ENCODE measurements at places on chromosomes 6 and 20.

DNA sequence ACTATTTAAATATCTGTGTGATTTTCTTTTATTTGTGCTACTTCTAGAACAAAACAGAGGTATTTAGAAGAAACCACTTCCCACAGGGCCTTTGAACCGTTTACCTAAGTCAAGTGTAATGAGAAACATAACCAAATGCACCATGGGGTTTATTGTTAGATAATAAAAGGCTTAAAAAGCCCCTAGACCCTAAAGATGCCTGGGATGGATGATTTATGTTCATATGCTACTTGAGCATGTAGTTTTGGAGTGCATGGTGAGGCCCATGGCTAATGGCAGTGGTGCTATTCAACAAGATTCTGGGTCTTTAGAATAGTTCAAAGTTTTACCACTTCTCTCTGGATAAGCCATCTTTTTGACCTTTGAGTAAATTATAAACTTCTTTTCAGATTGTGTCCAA is 65.9 kb downstream of the MTHFD1L start:
- no peak for DNase-seq

GRCh38 chr6:13487122-13488014 is at the start of gene GFOD1:
Gene GFOD1, minus strand, starts transcription at chr6:13487600. Its CDS starts 710 bp downstream, at chr6:13486890.
- DNase-seq, result peak; percentile 82

- DNase-seq, result no peak
These were observed 51.0 kb downstream of the ZBTB2 start for GRCh38 chr6:151340219-151340978.

GRCh38 chr6:138655828-138656227 is 117.7 kb upstream of the CCDC28A start:
- no peak for DNase-seq

- DNase-seq, result no peak
These were observed 43.3 kb downstream of the TRIM27 start for GRCh38 chr6:28880519-28880893.

GRCh38 chr20:56778765-56779195 is 149.7 kb downstream of the TFAP2C start:
- DNase-seq, result peak; percentile 23

DNA sequence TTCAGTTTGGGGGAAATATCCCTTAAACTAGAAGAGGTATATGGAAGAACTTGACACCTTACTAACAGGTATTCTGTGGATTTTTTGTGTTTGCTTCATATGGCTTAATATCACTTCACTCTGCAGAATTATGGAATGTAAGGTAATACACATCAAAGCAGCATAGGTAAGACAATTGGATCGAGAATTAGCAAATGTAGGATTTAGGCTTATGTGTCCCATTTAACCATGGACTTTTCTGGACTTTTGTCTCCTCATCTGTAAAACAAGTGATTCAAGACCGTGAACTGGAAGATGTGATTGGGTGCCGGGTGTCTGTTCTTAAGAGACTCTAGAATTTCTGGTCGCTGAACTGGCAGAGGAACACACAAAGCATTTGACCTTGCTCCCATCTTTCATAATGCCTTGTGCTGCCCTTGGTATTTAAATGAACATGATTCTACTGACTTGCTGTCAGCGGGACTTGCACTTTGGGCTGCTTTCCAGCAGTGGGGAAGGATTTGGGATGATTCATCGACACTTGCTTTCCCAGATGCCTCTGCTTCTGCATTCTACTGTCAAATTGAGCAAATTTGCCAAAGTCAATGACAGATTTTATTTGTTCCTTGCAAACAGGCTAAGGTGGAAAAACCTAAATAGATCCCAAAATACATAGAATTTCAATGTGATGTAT is 199.8 kb downstream of the PLCB1 start:
- DNase-seq, result no peak

DNA sequence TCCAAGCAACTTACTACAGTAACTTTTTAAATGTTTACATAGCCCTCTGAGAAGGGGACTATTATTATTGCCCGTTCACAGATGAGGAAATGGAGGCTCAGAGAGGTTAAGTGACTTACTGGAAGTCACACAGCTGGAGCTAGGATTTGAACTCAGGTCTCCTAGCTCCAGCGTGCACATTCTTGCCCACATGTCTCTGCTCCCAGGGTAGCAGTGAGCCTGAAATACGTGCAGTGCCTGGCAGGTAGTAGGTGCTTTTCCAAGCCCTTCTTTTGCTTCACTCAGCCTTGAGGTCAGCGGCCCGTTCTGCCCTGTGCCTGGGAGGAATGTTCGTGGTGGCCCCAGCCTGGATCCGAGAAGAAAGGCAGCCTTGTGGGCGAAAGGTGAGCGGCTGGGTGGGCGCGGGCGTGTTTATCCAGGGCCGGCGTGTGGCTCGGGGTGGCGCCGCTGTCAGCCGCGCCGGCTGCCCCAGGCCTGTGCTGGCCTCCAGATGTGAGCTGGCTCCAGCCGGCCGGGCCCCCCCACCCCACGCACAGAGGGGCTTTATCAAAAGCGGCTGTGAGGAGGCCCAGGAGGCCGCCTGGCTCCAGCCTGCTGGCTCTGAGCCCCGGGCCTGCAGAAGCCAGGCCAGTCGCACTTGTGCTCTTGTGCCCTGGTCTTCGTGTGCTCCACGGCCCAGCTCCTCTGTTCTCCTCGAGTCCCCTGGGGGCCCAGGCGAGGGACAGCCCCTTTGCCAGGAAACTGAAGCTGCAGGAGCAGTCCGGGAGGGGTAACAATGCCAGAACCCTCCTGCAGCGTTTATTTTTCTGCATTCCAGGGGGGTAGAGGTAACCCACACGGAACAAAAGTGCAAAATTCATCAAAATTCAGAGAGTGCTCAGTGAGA is 58.1 kb downstream of the UBE2V1 start:
- peak; percentile 76 for DNase-seq

DNA sequence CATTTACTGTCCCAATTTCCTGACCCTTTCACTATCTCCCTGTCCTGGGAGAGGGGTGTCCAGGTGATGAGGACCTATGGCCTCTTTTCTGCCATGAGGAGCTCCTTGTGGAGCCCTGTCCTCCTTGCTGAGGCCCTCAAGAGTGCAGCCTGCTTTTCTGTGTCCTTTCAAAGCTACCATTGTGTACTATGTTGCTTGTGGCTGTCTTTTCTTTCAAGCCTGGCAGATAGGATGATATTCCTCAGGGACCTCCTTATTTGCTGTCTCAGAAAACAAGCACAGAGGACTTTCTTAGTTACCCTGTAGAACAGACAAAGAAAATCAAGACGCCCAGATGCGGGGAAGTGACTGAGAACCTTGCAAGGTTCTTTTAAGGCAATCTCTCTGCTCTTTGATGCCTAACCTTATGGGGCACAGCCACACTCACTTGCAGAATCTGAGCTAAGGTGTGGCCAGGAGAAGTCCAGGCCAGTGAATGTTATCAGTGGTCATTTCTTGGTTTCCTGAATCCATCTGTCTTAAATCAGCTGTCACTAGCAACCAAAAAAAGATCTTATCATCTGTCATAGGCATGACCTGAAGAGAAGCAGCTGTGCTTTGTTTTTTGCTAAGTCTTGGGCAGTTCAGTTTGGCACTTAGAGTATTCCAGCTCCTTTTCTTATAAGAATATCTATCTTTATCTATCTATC is 17.2 kb downstream of the CARMIL1 start:
- no peak for DNase-seq

- DNase-seq, result no peak
These were observed 35.0 kb upstream of the SGK1 start for GRCh38 chr6:134352786-134353480.

DNA sequence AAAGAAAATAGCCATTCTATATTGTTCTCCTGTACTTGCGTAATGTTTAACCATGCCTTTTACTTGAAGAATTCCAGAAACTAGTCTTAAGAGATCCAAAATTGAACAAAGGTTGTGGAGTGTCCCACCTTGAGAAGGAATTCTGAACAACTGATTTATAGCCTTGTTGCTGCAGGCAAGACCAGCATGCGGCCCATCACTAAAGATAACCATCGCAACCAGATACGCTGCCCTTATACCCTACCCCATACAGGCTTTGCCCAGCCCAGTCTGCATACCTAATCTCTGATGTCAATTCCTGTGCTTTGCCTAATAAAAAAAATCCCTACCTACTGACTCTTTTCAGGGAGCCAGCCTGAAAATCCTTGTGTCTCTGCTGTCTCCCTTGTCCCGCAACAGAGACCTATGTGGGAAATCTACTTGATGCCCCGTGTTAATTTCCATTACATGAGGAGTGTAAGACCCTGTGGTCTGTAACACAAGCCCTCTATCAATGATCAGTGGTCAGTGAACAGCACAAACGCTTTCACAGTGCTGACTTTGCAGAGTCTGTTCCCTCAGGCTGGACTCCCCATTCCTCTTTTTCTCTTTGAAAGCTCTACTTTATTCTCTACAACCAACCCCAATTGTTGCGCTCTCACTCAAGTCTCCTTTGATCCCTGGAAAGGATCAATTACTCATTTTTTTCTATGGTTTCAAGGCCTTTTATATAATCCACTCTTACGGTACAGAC is 125.7 kb upstream of the BTBD3 start:
- DNase-seq, result no peak

GRCh38 chr6:24387818-24388217 is 14.9 kb upstream of the MRS2 start:
- DNase-seq, result no peak

- DNase-seq, result no peak
These were observed 114.9 kb upstream of the PTPN1 start for GRCh38 chr20:50395251-50395729.

DNA sequence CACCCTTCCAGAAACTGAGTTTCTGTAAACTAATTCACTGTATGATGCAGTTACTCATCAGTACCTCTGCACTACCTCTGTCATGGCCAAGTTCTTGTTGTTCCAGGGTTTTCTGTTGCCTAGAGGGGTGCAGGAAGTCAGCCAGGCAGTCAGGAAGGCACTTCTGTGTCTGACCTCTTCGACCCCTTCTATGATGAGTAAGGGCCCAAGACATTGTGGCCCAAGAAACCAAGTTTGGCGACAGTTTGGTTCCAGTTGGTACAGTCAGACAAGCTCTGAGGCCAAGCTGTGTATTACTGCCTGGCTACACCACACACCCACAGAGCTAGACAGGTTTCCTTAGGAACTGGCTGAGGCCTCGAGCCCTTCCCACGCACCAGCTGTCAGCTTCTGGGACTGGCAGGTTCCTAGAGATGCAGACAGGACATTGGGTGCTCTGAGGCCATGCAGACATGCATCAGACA is 41.2 kb downstream of the TRAF3IP2 start:
- no peak for DNase-seq

- DNase-seq, result no peak
These were observed 68.8 kb downstream of the IMPG1 start for GRCh38 chr6:76003686-76004085.

GRCh38 chr20:57503035-57503658 is 21.8 kb downstream of the CTCFL start:
- DNase-seq, result no peak

DNA sequence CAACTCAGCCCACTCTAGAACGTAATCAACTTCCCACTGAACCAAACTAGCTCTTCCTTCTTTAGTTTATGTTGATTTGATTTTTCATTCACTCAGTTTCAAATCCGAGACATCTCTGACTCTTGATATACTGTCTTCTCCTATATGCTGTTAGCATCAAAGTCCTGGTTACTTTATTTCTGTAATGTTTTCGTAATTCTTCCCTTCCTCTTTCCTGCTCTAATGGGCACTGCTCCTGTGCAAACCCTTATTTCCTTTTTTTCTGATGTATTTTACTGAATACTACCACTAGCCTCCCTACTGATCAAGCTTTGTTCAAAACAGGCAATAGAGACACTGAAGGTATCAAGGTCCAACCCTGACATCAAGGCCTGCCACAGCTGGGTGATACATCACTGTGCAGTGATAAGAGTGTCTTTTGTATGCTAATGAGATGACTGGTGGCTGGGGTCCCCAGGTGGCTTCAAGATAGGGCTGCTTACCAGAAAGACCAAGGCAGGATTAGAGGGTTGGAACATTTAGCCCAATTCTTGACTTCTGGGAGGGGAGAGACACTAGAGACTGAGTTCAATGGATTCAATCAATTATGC is 95.2 kb downstream of the KIF13A start:
- DNase-seq, result no peak

GRCh38 chr6:2868637-2869036 is 27.0 kb upstream of the SERPINB1 start:
- no peak for DNase-seq

Measured in spinal cord (tissue), 10 donors.